ENCODE measurements at places on chromosomes 6 and 20. TPM values are rescaled to one million over a fixed set of nuclear protein-coding genes. Genes with fewer than 3 reads are reported as not detected.

GRCh38 chr6:16206595-16207037 is 31.8 kb upstream of the GMPR start:
- no peak for DNase-seq
- H3K27ac ChIP-seq: no peak overlapping the region

DNA sequence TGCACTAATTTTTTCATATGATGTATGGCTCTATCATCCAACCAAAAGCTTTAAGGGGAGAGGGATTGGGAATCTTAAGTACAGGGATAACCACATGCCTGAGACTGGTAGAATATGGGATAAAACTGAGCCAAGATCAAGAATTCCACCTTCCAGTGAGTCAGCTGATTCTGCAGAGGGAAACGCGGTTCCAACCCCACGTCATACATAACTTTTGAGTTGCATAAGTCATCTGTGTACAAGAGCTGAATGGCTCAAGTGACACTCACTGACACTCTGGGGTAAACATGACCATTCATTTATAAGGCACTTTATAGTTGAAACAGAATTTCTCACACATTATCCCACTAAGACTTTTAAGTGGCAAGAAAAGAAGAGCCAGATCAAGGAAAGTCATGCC is 16.4 kb downstream of the TRIM27 start:
- DNase-seq: no peak
- no peaks in the 10 kb centered on the region for H3K27me3 ChIP-seq
- H3K36me3 ChIP-seq: peaks cover 88% of the 10 kb centered on the region

- peaks cover 77% of the 10 kb centered on the region for H3K27me3 ChIP-seq
- peak; percentile 80 for DNase-seq
- peak within 1 kb of the TSS; percentile 46 for H3K4me3 ChIP-seq
Measured at GRCh38 chr20:19212469-19212815, at the start of gene SLC24A3. Gene SLC24A3 (plus strand): TSS chr20:19212642.

GRCh38 chr6:134427721-134428120 is 109.8 kb upstream of the SGK1 start:
- H3K36me3 ChIP-seq: no peaks in the 10 kb centered on the region
- no peaks in the 10 kb centered on the region for H3K4me1 ChIP-seq
- no peak overlapping the region for H3K4me3 ChIP-seq
- no peak for DNase-seq
- H3K27ac ChIP-seq: no peak overlapping the region
- H3K27me3 ChIP-seq: no peaks in the 10 kb centered on the region

GRCh38 chr6:83417880-83418663 is 12.8 kb downstream of the ME1 start:
- H3K27ac ChIP-seq: no peak overlapping the region

- H3K4me1 ChIP-seq: peaks cover 68% of the 10 kb centered on the region
- H3K27ac ChIP-seq: peak overlapping the region; percentile 22
- peaks cover 38% of the 10 kb centered on the region for H3K36me3 ChIP-seq
- no peak overlapping the region for H3K4me3 ChIP-seq
- peak; percentile 68 for DNase-seq
Measured at GRCh38 chr20:51424270-51425117, 118.0 kb downstream of the NFATC2 start.

DNA sequence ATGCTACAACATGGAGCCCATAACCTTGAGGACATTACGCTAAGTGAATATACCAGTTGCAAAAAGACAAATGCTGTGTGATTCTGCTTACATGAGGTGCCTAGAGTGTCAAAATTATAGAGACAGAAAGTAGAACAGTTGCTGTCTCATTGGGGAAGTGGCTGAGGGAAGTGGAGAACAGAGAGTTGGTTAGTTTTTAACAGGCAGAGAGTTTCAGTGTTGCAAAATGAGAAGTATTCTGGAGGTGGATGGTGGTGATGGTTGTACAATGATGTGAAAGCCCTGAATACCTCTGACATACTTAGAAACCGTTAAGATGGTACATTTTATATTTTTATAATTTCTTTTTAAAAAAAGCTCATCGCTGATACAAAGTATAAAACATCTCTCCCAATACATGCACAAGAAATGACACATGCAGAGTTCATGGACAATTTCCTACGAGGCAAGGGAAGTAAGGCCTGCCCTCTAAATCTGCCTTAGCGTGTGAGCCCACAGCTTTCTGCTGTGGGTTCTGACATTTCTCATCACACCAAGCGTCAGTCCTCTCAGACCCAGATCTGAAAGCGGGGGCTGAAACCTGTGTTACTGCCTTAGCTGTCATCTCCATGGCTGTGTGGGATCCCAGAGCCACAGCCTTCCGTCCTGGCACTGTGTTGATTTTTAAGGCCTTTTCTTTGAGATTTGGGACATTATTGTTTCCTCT is 126.0 kb downstream of the RNASET2 start:
- no peaks in the 10 kb centered on the region for H3K27me3 ChIP-seq
- H3K36me3 ChIP-seq: no peaks in the 10 kb centered on the region

DNA sequence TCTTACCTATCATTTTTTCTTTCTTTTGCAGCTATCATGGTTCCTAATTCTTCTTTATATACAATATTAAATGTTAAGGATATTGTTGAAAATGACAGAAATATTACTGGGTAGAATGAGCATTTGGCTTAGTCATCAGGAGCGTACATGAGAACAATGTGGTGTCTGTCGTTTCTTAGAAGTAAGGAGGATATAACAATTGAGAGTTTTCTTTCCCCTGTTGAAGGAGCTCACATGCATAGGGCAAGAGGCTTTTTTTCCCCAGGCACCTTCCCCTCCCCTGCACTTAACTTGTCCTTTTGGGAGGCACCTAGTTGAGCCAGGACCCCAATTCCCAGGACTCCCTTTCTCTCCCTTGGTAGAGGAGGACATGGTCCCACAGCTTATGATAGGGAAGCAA is 25.0 kb downstream of the MC3R start:
- H3K36me3 ChIP-seq: no peaks in the 10 kb centered on the region
- no peak overlapping the region for H3K4me3 ChIP-seq
- DNase-seq: no peak
- peaks cover 5% of the 10 kb centered on the region for H3K27me3 ChIP-seq

- H3K36me3 ChIP-seq: no peaks in the 10 kb centered on the region
- DNase-seq: no peak
- H3K4me3 ChIP-seq: no peak overlapping the region
- no peaks in the 10 kb centered on the region for H3K4me1 ChIP-seq
Measured at GRCh38 chr6:40946738-40947301, 92.2 kb downstream of the UNC5CL start.

- no peaks in the 10 kb centered on the region for H3K27me3 ChIP-seq
- H3K4me3 ChIP-seq: peak overlapping the region; percentile 91
- peak overlapping the region; percentile 81 for H3K27ac ChIP-seq
Measured at GRCh38 chr6:144286503-144287393, 1.6 kb downstream of the UTRN start.

DNA sequence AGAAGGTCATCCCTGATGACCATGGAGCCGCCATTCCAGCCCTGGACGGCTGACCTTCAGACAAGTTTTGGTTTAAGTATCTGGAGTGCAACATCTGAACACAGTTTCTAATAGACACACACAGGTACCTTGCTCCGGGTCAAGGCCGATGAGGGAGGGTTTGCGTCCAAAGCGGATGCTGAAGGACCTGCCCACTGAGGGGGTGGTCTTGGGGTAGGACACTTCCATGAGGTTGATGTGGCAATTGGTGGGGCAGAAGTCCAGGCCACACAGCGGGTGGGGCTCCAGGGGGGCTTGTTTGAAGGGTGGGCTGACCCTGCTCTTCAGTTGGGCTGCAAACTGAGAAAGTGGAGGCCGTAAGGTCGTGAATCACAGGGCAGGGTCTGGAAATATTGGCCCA is 177.9 kb downstream of the PREX1 start:
- H3K4me3 ChIP-seq: no peak overlapping the region
- H3K27ac ChIP-seq: no peak overlapping the region
- DNase-seq: peak; percentile 53

- no peak overlapping the region for H3K4me3 ChIP-seq
- no peak overlapping the region for H3K27ac ChIP-seq
- DNase-seq: no peak
- no peaks in the 10 kb centered on the region for H3K36me3 ChIP-seq
- H3K27me3 ChIP-seq: no peaks in the 10 kb centered on the region
Measured at GRCh38 chr6:117501722-117502121, 19.2 kb downstream of the DCBLD1 start.

GRCh38 chr20:9989066-9989724 is 45.6 kb upstream of the ANKEF1 start:
- no peak overlapping the region for H3K4me3 ChIP-seq
- no peak for DNase-seq
- H3K36me3 ChIP-seq: no peaks in the 10 kb centered on the region
- H3K27me3 ChIP-seq: peaks cover 24% of the 10 kb centered on the region

GRCh38 chr6:15893556-15894253 is 230.9 kb upstream of the DTNBP1 start:
- H3K4me3 ChIP-seq: no peak overlapping the region
- no peak overlapping the region for H3K27ac ChIP-seq
- no peaks in the 10 kb centered on the region for H3K36me3 ChIP-seq
- no peak for DNase-seq
- H3K27me3 ChIP-seq: no peaks in the 10 kb centered on the region

GRCh38 chr6:13177664-13178063 is 150.7 kb downstream of the TBC1D7 start:
- no peak overlapping the region for H3K4me3 ChIP-seq
- DNase-seq: no peak
- H3K36me3 ChIP-seq: no peaks in the 10 kb centered on the region
- peaks cover 3% of the 10 kb centered on the region for H3K4me1 ChIP-seq
- H3K27ac ChIP-seq: no peak overlapping the region

- no peaks in the 10 kb centered on the region for H3K27me3 ChIP-seq
- DNase-seq: no peak
Measured at GRCh38 chr20:56993020-56993559, 273.4 kb downstream of the BMP7 start.

- H3K27ac ChIP-seq: no peak overlapping the region
- H3K4me1 ChIP-seq: no peaks in the 10 kb centered on the region
- no peak overlapping the region for H3K4me3 ChIP-seq
- H3K27me3 ChIP-seq: no peaks in the 10 kb centered on the region
- H3K36me3 ChIP-seq: no peaks in the 10 kb centered on the region
- no peak for DNase-seq
Measured at GRCh38 chr20:48614593-48615274, 213.1 kb downstream of the PREX1 start.

DNA sequence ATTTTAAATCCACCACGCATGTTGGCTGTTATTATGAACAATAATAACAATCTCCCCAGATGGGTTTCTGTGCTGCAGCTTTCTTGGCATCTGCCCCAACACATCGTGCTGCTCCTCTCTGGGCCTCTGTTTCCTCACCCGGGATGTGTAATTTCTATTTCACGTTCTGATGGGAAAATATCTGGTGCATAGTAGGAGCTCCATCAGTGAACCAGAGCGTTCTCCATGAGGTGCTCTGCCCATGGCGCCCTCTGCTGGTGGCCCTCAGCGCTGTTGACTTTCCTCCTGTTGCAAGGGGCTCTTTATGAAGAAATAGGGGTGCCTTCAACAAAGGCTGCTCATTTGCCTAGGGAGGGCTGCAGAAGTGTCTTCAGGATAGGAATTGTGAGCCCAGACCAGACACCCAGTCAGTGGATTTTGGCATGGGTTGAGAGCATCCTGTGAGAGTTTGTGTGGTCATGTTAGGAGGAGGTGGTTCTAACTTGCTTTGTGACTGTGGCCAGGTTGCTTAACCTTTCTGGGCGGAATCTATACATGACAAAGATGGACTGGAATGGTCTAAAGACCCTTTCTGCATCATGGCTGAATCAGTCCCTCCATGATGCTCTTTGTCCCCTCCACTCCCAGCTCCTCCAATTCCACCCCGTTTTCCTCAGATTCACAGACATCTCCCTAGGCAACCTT is 8.1 kb downstream of the SCRT2 start:
- peaks cover 96% of the 10 kb centered on the region for H3K27me3 ChIP-seq
- no peak overlapping the region for H3K4me3 ChIP-seq
- H3K27ac ChIP-seq: no peak overlapping the region
- no peaks in the 10 kb centered on the region for H3K36me3 ChIP-seq
- peak; percentile 89 for DNase-seq

Gene POM121L2
- not detected for total RNA-seq

Gene OR2J1
- total RNA-seq: not detected

Gene TRIM40
- not detected for total RNA-seq

Gene PTCHD4
- total RNA-seq: not detected

Gene AGER
- total RNA-seq: 17.4 TPM

Gene XRN2
- total RNA-seq: 92.6 TPM

Measured in spleen (tissue), 13 donors.